Activated naive CD8-positive, alpha-beta T cell treated with anti-CD3 and anti-CD28 coated beads, Interleukin-2, amount 50 U/mL, for 24 hours (primary cell): ENCODE measurements at places on chromosomes 16 and 17.
A peak's percentile ranks its signal among the peaks of the same experiment; 100 is the strongest.

GRCh38 chr17:67422897-67423296 lies 45.8 kb downstream of the PITPNC1 start:
- H3K4me3 ChIP-seq, result no peak overlapping the region
- peak overlapping the region; percentile 49 for H3K27ac ChIP-seq
- no peak for DNase-seq
- H3K36me3 ChIP-seq, result peaks cover 13% of the 10 kb centered on the region
- no peaks in the 10 kb centered on the region for H3K27me3 ChIP-seq

DNA sequence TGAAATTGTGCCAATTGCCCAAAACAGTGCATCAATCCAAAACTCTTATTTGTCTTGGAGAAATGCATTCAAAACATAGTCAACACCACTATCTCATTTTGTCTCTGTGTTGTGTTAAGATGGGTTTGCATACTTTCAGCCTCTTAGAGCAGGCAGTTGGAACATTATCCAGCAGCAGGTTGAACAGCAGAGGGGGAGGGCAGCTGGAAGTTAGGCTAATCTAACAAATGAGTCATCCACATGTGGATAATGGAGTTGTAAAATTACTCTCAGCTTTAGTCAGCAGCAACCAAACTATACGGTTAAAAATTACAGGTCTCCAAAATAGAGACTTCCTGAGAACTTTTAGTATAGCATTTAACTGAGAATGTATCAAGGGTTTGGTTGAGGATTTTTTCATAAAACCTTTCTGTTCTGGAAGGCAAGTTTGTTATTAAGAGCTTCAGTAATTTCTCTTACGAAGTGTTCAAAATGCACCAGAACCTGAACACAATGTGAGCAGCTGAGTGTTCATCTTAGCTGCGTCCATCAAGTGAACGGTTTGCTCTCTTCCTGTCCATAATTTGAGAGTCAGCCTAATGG lies 46.3 kb downstream of the PRKCA start:
- H3K4me3 ChIP-seq, result peak overlapping the region; percentile 42
- peak overlapping the region; percentile 88 for H3K27ac ChIP-seq
- no peaks in the 10 kb centered on the region for H3K27me3 ChIP-seq
- peaks cover 26% of the 10 kb centered on the region for H3K36me3 ChIP-seq
- H3K4me1 ChIP-seq, result peaks cover 69% of the 10 kb centered on the region

DNA sequence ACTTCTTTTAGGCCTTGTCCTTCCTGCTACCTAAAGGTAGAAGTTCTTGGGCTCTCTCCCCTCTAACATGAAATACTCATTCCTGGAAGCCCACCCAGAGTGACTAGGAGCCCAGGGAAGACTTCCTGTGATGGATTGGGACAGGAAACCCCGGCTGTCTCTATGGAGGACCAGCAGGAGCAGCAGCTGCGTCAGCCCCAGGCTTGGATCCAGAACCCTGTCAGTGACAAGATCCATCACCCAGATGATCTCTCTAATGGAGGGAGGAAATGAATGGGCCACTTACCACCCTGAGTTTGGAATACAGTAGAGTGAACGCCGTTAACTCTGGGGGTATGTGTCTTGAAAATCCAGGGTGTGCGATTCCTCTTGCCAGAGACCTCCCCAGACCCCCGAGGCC lies 195.7 kb upstream of the WSCD1 start:
- no peak overlapping the region for H3K4me3 ChIP-seq
- no peaks in the 10 kb centered on the region for H3K4me1 ChIP-seq
- H3K36me3 ChIP-seq, result no peaks in the 10 kb centered on the region
- H3K27ac ChIP-seq, result no peak overlapping the region
- no peak for DNase-seq

DNA sequence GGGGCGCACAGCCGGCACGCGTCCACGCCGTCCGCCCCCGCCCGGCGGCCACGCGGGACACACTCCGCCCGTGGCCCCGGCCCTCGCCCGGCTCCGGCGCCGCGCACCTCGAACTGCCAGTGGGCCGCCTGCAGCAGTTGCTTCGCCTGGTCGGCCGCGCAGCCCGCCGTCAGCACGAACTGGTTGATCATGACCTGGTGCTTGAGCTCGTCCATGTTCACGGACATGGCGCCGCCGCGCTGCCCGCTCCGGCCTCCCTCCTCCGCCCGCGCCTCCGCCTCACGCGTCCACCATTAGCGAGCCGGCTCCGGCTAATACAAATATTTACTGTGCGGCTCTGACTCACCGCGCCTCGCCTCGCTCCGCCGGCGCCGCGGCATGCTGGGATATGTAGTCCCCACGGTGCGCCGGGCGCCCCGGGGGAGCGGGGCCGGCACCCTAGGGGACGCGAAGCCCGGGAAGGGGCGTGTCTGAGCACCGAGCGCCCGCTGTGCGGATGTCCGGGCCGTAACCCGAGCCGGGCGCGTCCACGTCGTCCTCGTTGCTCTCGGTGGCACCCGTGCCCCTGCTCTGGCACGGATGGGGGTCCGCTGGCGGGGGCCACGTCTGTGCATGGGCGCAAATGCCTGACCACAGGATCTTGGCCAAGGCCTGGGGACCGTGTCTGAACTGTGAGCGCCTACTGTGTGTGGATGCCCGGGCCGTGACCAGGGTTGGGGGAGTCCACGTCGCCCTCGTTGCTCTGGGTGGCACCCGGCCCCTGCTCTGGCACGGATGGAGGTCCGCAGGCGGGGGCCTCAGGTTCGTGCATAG lies at the start of gene UBALD1:
Gene UBALD1, minus strand, starts transcription at position 318 of the 813 bp plus-strand sequence. Its CDS starts 91 bp downstream, at position 227.
- peak within 1 kb of the TSS; percentile 94 for H3K27ac ChIP-seq
- no peaks in the 10 kb centered on the region for H3K27me3 ChIP-seq
- peak; percentile 84 for DNase-seq
- no peaks in the 10 kb centered on the region for H3K36me3 ChIP-seq

GRCh38 chr16:57091200-57091974 lies 996 bp upstream of the CPNE2 start:
- H3K36me3 ChIP-seq, result no peaks in the 10 kb centered on the region
- H3K4me1 ChIP-seq, result peaks cover 14% of the 10 kb centered on the region
- DNase-seq, result no peak
- H3K27ac ChIP-seq, result peak overlapping the region; percentile 39

DNA sequence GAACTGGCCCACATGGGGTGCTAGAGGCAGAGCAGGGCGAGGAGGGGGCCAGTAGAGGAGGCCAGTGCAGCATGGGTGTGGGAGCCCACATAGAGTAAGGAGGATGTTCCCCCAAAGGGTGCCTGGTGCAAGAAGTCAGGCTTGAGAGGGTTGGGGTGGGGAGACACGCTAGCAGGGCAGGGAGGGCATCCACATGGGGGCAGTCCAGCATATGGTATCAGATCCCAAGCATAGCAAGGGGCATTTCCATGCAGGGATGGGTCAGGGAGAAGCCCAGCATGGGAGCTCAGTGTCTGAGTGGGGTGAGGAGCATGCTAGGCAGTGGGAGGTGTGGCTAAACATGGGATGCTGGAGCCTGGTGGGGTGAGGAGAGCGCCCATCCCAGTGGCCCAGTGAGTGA lies 213.7 kb downstream of the COPRS start:
- no peaks in the 10 kb centered on the region for H3K4me1 ChIP-seq
- no peak overlapping the region for H3K4me3 ChIP-seq
- H3K27me3 ChIP-seq, result peaks cover 9% of the 10 kb centered on the region
- no peak for DNase-seq

- no peak overlapping the region for H3K4me3 ChIP-seq
- H3K4me1 ChIP-seq, result no peaks in the 10 kb centered on the region
- H3K27ac ChIP-seq, result no peak overlapping the region
- DNase-seq, result no peak
These were observed 14.4 kb downstream of the SLC38A7 start for GRCh38 chr16:58670177-58670576.

DNA sequence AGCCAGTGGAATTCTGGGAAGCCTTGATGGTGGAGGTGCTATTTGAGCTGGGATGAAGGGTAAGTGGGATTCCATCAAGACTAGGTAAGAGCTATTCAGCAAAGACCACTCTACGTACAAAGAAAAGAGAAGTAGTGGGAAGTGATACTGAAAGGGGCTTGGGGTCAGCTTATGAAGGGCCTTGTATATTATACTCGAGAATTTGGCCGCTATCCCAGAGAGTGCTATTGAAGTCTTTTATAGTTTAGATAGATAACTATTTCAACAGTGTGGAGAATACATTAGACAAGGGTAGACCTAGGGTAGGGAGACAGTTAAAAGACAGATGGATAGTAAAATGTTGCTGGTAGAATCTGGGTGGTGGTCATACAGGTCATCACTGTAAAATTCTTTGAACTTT lies 10.3 kb downstream of the DNAH2 start:
- H3K36me3 ChIP-seq, result no peaks in the 10 kb centered on the region
- H3K4me1 ChIP-seq, result no peaks in the 10 kb centered on the region
- no peak overlapping the region for H3K27ac ChIP-seq
- DNase-seq, result no peak

GRCh38 chr17:78591263-78591671 lies 14.1 kb upstream of the DNAH17 start:
- H3K4me1 ChIP-seq, result peaks cover 11% of the 10 kb centered on the region
- H3K4me3 ChIP-seq, result no peak overlapping the region
- no peak overlapping the region for H3K27ac ChIP-seq
- H3K36me3 ChIP-seq, result no peaks in the 10 kb centered on the region

- no peak overlapping the region for H3K4me3 ChIP-seq
- DNase-seq, result no peak
- H3K4me1 ChIP-seq, result no peaks in the 10 kb centered on the region
- H3K27me3 ChIP-seq, result peaks cover 6% of the 10 kb centered on the region
These were observed 72.4 kb downstream of the CES1 start for GRCh38 chr16:55760310-55761001.

GRCh38 chr17:64728041-64728695 lies 66.1 kb upstream of the SMURF2 start:
- no peaks in the 10 kb centered on the region for H3K27me3 ChIP-seq
- H3K4me1 ChIP-seq, result no peaks in the 10 kb centered on the region
- H3K36me3 ChIP-seq, result no peaks in the 10 kb centered on the region
- H3K4me3 ChIP-seq, result no peak overlapping the region
- H3K27ac ChIP-seq, result no peak overlapping the region
- no peak for DNase-seq

DNA sequence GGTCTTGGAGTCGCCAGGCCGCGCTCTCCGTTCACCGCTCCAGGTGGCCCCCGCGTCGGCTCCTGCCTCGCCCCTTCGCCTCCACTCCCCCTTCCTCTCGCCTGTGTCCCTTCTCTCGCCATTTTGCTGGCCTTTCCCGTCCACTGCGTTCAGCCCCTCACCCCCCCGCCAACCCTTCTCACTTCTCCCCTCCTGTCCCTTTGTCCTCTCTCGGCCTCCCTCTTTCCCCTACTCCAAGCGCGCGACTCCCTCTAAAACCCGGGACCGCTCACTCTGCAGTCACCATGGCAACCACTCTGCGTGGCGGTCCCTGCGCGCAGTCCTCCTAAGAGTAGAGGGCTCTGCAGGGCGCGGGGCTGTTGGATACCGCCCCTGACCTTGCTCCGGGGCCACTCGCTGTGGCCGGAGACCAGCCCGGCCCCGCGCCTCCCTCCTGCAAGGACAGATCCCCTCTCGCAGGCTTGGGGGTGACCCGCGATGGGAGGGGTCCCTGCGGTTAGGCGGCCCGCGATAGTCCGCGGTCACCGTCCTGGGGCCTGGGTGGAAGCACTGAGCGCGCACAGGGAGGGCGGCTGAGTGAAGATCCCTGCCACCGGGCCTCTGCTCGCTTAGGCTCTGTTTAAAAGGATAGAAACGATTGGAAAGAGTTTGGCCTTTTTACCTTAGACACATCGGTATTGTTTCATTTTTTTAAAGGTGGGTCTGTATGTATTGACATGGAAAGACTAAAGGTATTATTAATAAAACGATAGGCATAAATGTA lies 454 bp downstream of the CCDC40 start:
- peak; percentile 38 for DNase-seq
- H3K36me3 ChIP-seq, result no peaks in the 10 kb centered on the region
- peaks cover 16% of the 10 kb centered on the region for H3K27me3 ChIP-seq
- H3K4me3 ChIP-seq, result peak overlapping the region; percentile 83
- H3K4me1 ChIP-seq, result peaks cover 14% of the 10 kb centered on the region
- H3K27ac ChIP-seq, result peak overlapping the region; percentile 68

DNA sequence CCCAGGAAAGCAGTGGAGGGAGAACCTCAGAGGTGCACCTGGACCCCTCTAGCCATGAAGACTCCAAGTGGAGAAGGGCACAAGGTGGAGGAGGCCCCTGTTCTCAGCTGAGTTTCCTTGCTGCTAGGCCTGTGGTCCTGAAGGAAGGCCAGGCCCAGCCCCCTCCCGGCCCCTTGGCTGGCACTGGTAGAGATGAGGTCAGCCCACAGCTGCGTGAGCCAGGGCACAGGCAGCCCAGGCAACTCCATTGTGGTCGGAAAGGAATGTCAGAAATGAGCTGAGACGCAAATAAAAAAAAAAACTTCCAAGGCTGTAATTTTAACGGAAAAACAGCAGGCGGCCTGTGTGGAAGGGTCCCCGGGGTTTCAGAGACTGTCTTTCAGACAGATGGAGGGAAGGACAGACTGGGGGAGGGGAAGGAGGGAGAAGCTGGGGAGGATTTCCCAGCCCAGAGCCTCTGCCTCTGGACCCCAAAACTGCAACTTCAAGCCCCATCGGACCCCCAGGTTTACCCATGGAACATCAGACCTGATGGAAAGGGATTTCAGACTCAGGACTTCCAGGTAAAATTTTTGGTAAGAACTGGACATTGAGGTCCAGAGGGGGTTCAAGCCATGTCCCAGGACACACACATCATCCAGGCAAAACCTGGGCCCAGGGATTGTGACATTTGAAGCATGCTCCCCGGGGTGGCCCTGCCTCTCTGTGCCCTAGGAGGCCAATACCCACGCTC lies 25.6 kb upstream of the MRPS23 start:
- DNase-seq, result no peak
- H3K27me3 ChIP-seq, result peaks cover 37% of the 10 kb centered on the region
- H3K4me3 ChIP-seq, result no peak overlapping the region
- no peak overlapping the region for H3K27ac ChIP-seq
- no peaks in the 10 kb centered on the region for H3K36me3 ChIP-seq

- DNase-seq, result no peak
- H3K4me3 ChIP-seq, result no peak overlapping the region
- H3K27me3 ChIP-seq, result no peaks in the 10 kb centered on the region
- H3K4me1 ChIP-seq, result no peaks in the 10 kb centered on the region
- no peak overlapping the region for H3K27ac ChIP-seq
- no peaks in the 10 kb centered on the region for H3K36me3 ChIP-seq
These were observed 15.2 kb downstream of the SCNN1B start for GRCh38 chr16:23317266-23317661.

GRCh38 chr16:50640391-50640790 lies 40.7 kb downstream of the SNX20 start:
- no peak for DNase-seq
- no peak overlapping the region for H3K4me3 ChIP-seq
- peaks cover 7% of the 10 kb centered on the region for H3K4me1 ChIP-seq

- H3K27ac ChIP-seq, result no peak overlapping the region
- no peak overlapping the region for H3K4me3 ChIP-seq
- H3K27me3 ChIP-seq, result no peaks in the 10 kb centered on the region
- H3K36me3 ChIP-seq, result peaks cover 28% of the 10 kb centered on the region
- H3K4me1 ChIP-seq, result peaks cover 6% of the 10 kb centered on the region
These were observed 114.9 kb upstream of the CACNG5 start for GRCh38 chr17:66720027-66720426.

DNA sequence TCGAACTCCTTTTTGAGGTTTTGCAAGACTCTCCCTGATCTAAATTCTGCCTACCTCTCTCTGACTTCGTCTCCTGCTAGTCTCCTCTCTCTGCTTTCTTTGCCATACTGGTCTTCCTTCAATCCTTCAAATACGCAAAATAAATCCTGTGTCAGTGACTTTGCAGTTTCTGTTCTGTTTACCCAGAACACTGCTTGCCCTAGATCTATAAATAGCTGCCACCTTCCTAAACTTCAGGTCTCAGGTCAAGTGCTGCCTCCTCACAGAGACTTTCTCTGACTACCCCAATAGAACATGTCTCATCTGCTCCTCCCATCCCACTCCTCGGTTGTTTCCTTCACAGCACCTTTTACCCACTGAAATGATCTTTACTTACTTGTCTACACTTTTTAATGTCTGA lies 78.9 kb downstream of the TRIM37 start:
- H3K27ac ChIP-seq, result peak overlapping the region; percentile 26
- H3K27me3 ChIP-seq, result no peaks in the 10 kb centered on the region
- peaks cover 4% of the 10 kb centered on the region for H3K4me1 ChIP-seq
- H3K36me3 ChIP-seq, result peaks cover 21% of the 10 kb centered on the region
- no peak overlapping the region for H3K4me3 ChIP-seq
